ENCODE measurements at places on chromosomes 5 and 9.

DNA sequence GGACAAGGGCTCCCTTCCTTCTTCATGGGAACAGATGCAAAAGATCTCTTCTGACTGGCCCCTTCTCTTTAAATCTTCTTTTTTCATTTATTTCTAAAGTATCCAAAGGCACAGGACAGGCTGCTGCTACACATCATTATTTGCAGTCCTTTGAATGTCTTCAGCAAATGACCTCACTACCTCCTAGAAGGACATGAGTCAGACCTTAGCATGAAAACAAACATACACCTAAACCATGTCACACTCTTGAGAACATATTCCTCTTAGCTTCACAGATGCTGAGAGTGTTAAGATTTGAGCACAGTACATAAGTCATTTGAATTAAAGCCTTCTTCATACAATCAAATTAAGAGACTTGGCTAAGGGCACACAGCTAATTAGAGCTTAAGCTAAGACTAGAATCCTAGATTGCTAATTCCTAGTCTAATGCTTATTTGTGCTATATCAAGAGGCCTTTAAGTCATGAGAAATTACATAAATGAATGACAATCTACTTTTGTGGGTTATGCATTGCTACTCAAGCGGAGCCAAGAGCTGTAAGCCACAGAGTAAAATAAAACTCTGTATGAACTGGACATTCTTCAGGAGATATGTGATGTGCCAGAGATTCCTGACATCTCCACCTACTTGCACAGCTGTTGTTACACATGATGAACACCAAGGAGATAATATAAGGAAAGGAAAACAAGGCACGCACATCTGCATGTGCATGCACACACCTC lies 109.1 kb upstream of the PTGER4 start:
- DNase-seq = no peak

GRCh38 chr5:126007841-126008240 lies 415.4 kb upstream of the GRAMD2B start:
- no peak for DNase-seq

DNA sequence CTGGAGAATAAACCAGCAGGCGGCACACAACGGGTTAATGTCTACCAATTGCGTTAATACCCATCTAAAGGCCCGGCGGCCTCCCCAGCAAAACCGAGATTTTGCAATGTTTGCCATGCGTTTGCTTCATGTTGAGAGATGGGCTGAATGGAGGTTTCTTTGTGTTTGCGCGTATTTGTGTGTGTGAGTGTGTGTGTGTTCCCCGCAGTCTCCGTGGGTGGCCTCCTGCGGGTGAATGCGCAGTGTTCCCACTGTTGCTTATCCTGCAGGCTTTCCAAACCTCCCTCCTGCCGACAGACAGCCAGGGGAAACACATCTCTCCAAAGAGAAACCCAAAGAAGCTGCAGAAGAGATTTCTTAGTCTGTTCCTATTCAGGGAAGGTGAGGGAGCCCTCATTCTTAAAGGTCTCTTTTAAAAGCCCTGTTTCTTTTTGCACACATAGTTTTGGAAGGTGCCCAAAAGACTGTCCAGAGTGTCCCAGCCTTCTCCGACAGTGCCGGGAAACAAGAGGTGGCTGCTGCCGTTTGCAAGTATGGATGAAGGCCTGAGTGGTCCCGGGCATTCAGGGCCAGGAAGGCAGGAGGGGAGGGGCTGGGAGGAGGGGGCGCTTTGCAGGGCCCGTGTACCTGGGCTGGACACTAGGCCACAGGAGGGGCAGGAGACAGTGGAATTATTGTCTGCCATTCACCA lies 103.8 kb upstream of the ERCC6L2 start:
- no peak for DNase-seq

DNA sequence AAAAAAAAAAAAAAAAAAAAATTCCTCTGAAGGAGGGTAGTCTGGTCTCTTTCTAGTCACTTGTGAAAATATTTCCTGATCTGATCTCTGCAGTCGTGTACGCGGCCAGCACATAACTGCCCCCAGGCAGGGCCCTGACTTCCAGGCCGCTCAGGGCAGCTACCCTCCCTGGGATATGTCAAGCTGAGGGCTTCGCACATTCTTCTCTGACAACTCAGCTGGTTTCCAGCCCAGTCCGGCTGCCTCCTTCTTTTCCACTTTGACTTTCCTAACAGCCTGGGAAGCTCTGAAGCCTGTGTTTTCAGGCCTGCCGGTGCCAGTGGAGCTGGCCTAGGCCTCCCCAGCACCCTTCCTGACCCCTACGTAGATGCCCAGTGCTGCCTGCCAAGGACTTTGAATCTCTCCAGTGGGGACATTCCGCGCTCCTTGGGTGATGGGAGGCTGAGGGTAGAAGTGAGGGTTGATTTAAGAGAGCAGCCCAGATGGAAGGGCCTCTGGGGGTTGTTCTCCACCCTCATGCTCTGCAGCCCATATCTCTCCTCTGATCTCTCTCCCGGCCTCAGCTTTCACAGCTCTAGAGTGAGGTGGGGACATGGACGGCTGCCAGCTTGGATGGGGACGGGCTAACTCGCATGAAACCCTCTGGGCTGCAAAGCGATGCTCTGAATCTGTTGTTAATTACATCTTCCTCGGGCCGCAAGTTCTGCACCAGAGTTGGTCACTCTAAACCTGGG lies 20.7 kb downstream of the COL5A1 start:
- no peak for DNase-seq

DNA sequence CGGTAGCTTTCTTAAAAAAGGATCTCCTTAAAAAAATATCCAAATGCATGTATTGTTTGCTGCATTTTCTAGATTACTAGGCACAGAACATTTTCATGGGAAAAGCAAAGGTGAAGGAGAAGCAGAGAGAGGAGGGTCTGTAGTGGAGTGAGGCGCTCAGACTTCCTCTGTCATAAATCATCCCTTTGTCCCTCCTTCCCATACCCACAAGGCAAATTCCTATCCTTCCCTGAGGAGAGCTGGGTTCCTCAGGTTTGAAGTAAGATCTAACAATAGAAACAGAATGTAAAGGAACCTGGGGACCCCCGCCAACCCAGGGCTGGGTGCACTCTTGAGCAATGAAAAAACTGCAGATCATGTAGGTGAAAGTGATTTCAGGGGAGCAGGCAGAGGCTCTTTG lies 149.2 kb upstream of the ANKH start:
- DNase-seq = no peak

DNA sequence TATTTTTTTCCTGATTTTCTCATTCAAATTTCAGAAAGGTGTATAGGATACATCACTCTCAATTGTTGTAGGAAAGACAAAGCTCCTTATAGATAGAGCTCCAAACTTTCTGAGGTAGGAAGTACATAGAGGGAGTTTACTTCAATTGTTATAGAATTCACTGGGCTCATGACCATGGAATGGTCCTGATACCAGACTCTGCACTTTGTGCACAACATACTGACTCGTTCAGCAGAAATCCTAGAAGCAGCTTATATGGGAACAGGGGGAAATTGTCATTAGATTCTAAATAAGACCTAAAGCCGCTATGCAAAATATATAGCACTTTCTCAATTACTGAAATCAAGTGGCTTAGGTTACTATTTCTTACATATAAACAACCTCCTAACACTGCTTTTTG lies 240.5 kb upstream of the TUSC1 start:
- DNase-seq = no peak

DNA sequence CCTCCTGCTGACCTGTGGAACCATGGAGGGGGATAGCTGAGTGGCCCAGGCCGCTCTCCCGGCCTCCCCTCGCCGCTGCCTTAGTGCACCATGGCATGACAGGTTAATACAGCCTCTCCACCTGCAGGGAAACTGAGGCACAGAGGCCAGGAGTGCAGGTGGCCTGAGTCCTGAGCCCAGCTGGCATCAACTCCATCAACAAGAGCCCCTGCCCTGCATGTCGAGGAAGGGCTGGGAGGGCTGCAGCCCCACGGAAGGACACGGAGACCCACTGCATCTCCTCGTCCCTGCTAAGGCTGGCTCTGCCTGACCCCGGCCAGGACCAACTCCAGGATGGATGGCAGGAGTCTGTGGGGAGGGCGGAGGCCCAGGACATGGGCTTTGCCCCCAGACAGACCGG lies 27.2 kb downstream of the CCDC187 start:
- DNase-seq = no peak

- DNase-seq = no peak
Observed at GRCh38 chr5:1150866-1151265, 39.0 kb upstream of the SLC12A7 start.

DNA sequence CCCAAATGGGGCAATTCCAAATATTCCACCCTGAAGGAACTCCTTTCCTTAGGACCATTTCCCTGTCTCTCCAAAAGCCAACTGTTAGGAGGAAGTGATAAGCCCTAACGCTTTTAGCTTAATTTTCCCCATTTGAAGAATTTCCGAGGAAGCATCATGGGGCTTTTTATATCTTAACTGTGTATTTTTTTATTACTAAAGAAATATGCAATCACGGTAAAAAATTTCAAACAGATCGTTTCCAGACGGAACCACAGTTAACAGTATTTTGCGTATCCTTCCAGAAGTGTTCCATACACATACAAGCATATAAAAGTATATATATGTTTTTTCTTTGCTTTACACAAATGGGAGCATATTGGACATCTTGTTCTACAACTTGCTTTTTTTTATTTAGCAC lies 133.8 kb downstream of the FGF1 start:
- DNase-seq = no peak

- DNase-seq = no peak
Observed at GRCh38 chr5:85069659-85070640, 685.3 kb upstream of the EDIL3 start.
